ENCODE measurements at places on chromosomes 5 and 9.

DNA sequence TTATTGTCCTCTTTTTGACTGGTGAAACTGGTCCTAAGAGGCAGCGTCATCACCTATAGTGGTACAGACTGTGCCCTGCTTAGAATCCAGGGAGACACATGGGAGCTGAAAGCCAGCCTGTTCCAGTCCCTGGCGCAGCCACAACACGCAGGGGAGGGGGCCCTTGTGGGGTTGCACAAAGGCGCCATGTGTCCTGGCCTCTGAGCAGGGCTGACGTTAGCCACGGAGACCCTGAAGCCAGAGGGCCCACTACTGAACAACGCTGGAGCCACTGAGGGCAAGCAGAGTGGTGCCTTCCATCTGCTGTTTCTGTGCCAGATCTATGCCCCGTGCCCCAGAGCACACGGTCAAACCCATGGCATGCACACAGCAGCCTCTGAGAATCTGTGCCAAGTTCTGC lies 147.3 kb downstream of the ACTL7B start:
- DNase-seq: no peak

DNA sequence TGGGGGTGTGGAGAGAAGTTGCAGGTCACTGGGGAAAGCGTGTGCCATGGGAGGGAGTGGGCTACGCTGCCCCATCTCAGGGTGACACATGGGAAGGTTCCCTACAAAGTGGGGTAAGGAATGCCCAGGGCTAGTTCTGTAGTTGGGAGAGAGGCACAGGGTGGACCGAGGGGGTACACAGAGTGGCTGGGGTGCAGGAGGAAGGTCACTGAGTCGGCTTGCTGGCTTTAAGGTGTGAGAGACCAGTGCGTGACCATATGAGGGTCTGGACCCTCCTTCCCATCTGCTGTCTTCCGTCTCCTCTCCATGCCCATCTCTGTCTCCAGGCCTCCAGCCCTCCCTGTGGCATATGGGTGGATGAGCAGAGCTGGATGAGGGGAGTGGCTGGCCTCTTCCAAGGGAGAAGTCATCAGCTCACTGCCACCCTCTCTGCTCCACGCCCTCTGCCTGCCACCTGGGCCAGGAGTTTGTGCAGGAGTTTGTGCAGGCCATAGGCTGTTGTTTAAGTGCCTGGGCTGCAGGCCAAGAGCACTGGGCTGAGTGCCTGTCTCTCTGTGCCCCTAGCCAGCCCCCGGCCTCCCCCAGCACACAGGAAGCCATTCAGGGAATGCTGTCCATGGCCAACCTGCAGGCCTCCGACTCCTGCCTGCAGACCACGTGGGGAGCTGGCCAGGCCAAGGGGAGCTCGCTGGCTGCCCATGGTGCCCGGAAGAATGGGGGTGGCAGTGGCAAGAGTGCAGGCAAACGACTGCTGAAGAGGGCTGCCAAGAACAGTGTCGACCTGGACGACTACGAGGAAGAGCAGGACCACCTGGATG lies 96.8 kb downstream of the PHF2 start:
- no peak for DNase-seq

- DNase-seq: no peak
Measured at GRCh38 chr5:6472792-6473191, 24.1 kb downstream of the UBE2QL1 start.

DNA sequence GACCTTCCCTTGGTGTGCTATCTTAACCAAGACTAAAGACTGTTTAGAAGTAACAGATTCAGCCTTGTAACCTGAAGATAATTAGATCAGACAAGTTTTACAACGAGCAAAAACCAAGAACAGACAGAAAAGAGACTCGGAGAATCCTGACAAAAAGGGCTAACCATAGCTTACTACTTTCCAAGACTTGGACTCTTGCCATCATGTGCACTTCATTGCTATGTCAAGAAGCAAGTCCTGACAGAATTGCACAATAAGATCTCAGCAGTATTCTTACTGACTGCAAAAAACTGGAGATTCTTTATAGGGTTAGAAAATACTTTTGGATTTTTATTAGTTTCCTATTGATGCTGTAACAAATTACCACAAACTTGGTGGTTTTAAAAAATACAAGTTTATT lies 1539.0 kb upstream of the NUDT12 start:
- no peak for DNase-seq

- DNase-seq: no peak
Measured at GRCh38 chr5:142319105-142319504, 5.7 kb downstream of the SPRY4 start.

GRCh38 chr5:42586625-42587024 lies 163.4 kb downstream of the GHR start:
- DNase-seq: no peak

- no peak for DNase-seq
Measured at GRCh38 chr5:135437422-135437795, 9.7 kb downstream of the DCANP1 start.

GRCh38 chr9:98962861-98963260 lies 19.2 kb downstream of the COL15A1 start:
- no peak for DNase-seq

GRCh38 chr5:15513431-15513830 lies 13.5 kb downstream of the FBXL7 start:
- no peak for DNase-seq

- DNase-seq: no peak
Measured at GRCh38 chr5:173753307-173754168, 134.6 kb upstream of the CPEB4 start.

DNA sequence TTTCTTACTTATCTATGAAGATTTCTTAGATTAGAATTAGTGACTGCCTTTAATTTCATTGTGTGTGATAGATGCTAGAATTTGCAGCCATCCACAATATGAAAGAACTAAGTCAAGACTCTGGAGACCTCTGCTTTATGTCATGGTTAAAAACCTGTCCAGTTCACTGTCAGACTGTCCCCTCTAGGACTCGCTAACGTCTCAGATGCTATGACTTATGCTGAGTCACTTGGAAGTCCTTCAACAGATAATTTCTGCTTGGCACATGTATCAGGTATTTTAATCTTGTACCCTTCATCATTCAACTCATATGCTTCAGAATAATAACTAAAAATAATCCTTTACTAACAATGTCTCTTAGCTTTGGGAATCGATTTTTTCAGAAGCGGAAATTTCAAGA lies 230.5 kb upstream of the DMAC1 start:
- no peak for DNase-seq

DNA sequence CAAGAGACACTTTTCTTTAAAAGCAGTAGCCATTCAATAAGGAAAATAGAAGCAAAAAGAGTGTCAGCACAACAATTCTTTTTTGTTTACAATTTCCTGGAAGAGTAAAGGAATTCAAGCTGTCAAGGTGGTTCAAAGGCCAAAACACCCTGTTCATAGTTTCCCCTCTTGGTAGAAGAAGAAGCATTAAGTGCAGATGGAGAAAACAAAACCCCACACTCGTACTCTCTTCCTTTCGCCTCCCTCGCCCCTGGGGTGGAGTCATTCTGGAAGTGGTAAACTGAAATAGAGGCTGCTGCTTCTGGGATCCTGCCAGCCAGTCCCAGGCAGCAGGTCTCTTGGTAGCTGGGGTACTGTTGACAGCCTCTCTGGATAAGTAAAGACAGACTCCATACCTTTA lies 105.0 kb downstream of the ANKRD55 start:
- DNase-seq: peak; percentile 42

DNA sequence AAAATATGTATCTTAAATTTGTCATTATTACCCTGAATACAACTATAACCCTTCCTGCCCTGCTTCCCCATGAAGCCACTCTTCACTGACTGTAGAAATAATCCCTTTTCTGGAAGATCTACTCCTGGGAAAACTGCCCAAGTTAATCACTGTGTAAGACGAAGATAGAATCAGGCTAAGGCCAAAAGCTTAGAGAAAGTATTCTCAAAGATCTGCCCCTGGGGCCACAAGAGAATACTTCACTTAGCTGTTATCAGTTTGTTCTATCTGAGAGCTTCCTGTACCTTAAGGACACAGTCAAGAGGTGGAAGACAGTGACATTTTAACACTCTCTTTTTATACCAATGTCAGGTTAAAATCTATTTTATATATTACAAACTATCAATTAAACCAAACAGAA lies 33.8 kb downstream of the RNF145 start:
- no peak for DNase-seq

GRCh38 chr5:138545919-138546562 lies 3.0 kb upstream of the ETF1 start:
- no peak for DNase-seq

DNA sequence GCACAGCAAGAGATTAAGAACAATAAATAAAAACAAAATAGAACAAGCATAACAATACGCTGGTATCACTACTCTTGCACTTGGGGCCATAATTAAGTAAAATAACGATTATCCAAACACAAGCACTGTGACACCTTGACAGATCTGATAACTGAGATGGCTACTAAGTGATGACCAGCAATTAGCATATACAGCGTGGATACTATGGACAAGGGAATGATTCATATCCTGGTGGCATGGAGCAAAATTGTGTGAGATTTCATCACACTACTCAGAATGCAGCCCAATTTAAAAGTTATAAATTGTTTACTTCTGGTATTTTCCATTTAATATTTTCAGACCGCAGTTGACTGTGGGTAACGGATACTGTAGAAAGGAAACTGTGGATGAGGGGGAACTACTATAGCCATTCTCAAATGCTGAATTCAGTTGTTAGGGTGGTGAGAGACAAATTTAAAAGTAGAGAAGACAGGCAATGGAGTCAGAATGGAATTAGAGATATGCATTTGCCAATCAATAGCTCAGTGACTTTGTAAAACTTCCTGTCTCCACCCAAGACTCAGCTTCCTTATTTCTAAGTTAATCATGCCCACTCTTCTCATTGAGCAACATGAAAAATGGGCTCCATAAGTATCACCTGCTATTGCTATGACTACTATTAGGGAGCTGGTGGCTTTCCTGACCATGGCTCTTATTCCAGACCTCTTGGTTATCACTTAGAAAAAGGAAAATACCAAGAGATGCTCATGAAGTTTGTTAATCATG lies 300.8 kb downstream of the TRIM32 start:
- no peak for DNase-seq

GRCh38 chr9:137380171-137380570 lies 42.8 kb downstream of the EXD3 start:
- DNase-seq: no peak

- no peak for DNase-seq
Measured at GRCh38 chr5:159826351-159827214, 89.7 kb upstream of the ADRA1B start.

DNA sequence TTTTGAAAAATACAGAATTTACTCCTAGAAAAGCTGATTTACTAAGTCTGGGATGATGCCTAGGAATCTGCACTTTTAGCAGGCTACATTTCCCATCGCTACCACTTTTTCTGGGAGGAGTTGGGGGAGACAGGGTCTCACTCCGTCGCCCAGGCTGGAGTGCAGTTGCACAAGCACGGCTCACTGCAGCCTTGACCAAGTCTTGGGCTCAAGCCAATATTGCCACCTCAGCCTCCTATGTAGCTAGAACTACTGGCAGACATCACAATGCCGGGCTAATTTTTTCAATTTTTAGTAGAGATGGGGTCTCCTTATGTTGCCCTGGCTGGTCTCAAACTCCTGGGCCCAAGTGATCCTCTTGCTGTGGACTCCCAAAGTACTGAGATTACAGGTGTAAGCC lies 85.9 kb downstream of the NR6A1 start:
- DNase-seq: no peak

GRCh38 chr5:145787001-145787400 lies 48.1 kb downstream of the PRELID2 start:
- DNase-seq: no peak

GRCh38 chr5:55823151-55823796 lies 27.9 kb upstream of the IL31RA start:
- no peak for DNase-seq

GRCh38 chr9:81374459-81375186 lies 314.7 kb downstream of the TLE1 start:
- DNase-seq: no peak

- DNase-seq: no peak
Measured at GRCh38 chr5:143114481-143114880, 289.0 kb downstream of the NR3C1 start.

DNA sequence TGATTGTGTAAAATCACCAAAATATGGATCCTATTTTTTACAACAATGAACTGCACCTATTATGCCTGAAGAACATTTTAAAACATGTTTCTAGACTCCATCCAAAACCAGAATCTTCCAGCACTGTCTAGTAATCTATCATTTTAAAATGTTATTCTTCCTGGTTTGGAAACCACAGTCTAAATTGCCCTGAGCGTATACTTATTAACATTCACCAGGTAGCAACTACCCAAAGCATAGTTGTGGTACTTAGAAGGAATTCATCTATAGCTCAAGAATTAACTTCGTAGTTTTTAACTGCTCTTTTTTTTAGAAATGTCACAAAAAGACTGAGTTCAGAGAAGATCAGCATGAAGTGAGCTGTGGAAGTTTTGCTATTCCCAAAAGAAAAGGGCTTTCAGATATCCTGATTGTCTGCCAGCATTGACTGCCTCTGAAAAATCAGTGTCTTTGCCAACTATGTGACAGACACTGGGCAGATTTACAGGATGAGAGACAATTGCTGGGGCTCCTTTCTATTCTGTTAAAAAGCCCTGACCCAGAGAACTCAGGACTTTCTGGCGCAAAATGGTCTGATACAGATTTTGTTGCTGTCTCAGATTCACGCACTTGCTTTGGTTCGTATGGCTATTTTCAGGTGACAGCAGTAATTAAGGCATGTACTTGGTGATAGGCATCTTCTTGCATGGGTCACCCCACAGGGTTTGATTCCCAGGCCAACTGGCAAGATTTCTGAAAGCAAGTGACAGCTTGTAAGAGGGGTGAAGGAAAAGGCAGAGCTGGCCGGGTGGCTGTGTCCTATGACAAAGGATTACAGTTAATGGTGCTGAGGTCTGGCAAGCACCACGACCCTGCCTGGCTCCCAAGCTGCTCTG lies 152.5 kb upstream of the RAI14 start:
- no peak for DNase-seq

DNA sequence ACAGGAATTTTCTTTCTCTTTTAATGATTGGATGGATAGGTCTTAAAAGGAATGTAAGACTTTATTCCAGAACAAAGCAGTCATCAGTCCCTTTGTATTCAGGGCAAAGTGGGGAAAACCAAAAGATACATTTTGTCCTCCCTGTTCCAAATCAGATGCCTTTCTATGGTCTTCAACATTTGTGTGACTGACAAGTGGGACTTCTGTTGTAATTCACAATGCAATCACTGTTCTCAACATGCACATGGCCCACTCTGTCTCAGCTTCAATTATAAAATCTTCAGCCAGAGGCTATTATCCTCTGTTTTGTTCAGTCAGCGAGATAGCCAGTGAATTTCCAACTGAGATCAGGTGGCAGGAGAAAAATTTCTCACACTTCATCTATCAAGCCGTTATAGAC lies 95.5 kb upstream of the ERBIN start:
- DNase-seq: no peak
